COLO829 (cell line): ENCODE measurements at places on chromosomes 16 and 17.

DNA sequence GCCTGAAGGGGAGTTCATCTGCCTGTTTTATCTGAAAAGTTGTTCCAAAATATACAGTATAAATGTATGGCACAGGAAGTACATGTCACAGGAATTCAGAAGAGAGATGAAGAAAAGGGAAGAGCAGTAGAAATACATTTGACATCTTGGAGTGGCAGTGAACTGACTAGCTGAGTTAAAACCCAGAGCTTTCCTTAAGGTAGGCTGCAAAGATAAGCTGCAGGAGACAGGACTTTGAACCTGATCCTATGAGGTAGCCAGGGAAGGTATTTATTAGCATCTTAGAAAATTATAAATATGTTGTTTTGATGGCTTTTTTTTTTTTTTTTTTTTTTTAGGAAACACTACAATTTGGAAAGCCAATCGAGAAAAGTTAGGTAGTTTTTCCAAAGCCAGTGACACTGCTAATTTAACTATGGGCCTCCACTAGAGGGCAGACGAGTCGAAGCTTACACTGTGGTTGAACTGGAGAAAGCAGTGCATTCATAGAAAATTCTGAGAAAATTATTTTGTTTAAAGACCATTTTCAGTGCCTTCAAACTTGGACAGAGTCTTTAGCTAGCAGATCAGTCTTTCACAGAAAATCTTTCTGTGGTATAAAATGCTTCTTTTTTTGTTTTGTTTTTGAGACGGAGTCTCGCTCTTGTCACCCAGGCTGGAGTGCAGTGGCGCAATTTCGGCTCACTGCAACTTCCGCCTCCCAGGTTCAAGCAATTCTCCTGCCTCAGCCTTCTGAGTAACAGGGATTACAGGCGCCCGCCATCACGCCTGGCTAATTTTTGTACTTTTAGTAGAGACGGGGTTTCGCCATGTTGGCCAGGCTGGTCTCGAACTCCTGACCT, 122.3 kb downstream of the SSH2 start:
- peak; percentile 63 for DNase-seq

- peak; percentile 35 for DNase-seq
Observed at GRCh38 chr17:18921912-18922451, 30.0 kb upstream of the SLC5A10 start.

DNA sequence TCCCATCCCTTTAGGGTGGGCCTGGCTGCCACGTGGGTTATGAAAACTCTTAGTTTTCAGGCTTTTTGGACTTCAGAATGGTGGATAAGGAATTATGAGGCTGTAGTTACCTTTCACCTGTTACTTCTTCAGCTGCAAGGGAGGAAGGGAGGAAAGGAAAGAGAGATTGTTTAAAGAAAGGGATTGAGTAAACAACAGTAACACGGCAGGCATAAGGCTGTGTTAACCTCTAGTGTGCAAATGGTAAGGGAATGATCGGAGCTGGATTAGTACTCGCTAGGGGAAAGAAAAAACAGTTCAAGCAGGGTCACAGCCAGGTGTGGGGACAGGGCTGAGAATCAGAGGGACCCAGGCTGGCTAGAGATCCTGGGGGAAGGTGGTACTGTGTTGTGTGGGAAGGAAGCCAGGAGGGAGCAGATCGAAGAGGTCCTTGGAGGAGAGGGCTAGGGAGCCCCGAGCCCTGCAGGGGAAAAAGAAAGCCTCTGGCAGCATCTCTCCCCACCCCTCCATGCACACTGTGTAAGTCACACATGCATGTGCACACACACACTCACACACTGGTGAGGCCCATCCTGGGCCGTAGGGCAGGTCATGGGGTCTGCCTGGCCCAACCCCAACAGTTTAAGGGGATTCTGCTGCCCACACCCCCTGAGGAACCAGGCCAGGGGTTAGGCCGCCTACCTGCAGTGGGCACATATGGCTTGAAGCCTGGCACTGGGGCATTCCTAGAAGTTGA, 49.7 kb downstream of the SNX20 start:
- no peak for DNase-seq

DNA sequence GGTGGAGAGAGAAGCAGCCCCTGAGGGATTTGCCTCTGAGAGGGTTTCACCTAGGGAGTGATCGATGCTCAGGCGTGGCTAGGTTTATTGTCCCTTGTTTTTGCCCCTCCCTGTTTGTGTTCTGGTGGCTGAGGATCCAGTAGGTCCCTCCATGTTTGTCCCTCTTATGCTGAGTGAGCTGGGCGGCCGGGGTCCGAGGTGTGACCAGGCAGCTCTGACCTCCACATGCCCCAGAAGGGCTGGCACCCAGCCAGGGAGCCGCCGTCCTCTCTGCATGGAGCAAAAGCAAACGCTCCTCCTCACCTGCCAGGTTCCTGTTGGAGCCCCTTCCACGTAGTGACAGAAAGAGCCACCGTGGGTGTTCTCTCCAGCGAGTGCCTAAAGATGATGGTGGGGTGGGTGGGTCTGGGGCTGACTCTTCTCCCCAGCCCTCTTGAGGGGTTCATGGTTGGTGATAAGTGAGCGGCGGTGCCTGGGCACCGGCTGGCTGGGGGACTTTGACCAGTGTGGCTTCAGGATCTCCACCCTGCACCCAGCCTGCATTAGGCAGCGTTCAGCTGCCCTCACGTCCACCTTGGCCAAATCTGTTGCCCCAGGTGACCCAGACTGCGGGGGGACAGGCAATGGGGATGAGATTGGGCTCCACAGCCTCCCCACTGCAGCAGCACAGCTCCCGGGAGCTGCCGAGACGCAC, 14.1 kb upstream of the NUDT16L1 start:
- DNase-seq = no peak

- no peak for DNase-seq
Observed at GRCh38 chr16:82651921-82652601, 25.3 kb downstream of the CDH13 start.

- no peak for DNase-seq
Observed at GRCh38 chr17:48378708-48379392, 51.2 kb downstream of the SKAP1 start.

DNA sequence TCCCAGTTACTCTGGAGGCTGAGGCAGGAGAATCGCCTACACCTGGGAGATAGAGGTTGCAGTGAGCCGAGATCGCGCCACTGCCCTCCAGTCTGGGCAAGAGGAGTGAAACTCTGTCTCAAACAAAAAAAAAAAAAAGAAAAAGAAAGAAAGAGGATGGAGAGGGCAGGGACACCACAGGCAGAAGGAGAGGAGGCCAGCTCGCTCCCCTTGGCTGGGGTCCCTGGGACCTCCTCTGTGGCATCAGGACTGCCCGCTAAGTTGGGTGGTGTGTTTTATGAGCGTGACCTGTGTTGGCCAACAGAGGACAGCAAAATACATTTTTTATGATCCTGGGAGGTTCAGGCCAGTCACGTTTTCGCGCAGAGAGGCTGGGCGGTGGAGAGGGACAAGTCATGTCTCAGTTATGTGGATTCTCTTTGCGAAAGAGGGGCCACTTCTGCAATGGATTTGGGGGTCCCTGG, 229.6 kb downstream of the MRTFB start:
- DNase-seq = peak; percentile 58

DNA sequence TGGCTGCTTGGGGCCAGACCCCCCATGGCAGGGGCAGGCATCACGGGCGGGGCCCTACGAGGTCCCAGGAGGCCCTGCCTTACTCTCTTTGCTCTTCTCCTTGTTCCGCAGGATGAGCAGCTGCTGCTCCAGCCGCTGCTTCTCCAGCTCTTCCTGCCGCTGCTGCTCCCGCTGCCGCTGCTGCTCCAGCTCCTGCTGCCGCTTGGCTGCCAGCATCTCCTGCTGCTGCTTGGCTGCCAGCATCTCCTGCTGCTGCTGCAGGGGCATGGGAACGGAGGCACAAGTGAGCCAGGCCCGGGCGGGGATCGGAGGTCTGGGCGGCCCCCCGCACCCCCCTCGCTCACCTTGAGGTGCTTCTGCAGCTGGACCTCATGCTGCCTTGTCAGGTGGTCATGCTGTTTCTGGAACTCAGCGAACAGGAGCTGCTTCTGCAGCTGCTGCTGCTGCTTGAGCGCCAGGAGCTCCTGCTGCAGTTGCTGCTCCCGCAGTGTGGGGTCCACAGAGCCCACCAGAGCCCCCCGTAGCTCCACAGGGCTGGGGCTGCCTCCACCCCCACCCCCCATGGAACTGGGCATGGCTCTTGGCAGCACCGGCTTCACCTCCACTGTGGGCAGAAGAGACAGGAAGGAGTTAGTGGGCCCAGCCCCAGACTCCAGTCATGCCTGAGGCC, 22.8 kb downstream of the G6PC3 start:
- no peak for DNase-seq

GRCh38 chr16:83968306-83968851, 335 bp downstream of the NECAB2 start:
- no peak for DNase-seq

GRCh38 chr17:4038076-4038475, 73.8 kb upstream of the ATP2A3 start:
- no peak for DNase-seq

DNA sequence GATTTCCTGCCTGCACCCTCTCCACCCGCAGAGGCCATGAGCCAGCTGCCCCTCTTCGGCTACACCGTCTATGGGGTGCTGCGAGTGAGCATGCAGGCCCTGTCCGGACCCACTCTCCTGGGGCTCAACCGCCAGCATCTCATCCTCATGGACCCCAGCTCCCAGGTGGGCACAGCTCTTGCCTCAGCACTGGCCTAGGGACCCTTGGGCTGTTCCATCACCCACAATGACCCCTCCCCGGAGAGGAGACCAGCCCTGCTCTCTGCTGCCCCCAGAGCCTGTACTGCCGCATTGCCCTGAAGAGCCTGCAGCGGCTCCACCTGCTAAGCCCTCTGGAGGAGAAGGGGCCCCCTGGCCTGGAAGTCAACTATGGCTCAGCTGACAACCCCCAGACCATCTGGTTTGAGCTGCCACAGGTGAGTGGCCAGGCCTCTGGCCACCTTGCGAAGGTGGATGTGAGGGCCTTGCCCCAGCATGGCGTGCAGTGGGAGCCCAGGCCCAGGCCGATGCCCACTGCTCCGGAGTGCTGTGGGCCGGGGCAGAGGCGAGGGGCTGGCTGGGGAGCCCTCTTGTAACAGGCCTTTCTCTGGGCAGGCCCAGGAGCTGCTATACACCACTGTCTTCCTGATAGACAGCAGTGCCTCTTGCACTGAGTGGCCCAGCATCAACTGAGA, 7.3 kb upstream of the SMIM5 start:
- DNase-seq = peak; percentile 13

- DNase-seq = no peak
Observed at GRCh38 chr17:38719943-38720641, 10.0 kb upstream of the CISD3 start.

DNA sequence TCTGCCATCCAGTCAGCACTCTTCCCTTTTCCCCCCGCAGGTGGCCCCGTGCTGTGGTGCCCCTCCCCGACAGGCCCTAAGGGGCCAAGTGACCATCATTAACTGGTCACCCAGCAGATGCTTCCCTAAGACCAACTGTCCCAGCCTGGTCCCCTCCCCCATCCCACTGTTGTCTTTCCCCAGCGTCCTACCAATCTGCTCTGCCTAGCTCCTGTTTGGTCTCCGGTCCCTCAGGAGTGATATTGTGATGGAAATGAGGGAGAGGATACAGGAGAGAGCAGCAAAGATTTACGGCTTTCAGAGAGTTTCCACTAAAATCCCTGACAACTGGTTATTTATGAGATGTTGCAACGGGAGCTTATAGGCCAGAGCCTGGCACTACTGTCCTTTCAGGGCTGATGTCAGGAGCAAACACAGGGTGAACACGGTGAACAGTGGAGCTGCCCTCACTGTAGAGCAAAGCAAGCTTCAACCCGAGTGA, 1.4 kb upstream of the TTLL6 start:
- no peak for DNase-seq

DNA sequence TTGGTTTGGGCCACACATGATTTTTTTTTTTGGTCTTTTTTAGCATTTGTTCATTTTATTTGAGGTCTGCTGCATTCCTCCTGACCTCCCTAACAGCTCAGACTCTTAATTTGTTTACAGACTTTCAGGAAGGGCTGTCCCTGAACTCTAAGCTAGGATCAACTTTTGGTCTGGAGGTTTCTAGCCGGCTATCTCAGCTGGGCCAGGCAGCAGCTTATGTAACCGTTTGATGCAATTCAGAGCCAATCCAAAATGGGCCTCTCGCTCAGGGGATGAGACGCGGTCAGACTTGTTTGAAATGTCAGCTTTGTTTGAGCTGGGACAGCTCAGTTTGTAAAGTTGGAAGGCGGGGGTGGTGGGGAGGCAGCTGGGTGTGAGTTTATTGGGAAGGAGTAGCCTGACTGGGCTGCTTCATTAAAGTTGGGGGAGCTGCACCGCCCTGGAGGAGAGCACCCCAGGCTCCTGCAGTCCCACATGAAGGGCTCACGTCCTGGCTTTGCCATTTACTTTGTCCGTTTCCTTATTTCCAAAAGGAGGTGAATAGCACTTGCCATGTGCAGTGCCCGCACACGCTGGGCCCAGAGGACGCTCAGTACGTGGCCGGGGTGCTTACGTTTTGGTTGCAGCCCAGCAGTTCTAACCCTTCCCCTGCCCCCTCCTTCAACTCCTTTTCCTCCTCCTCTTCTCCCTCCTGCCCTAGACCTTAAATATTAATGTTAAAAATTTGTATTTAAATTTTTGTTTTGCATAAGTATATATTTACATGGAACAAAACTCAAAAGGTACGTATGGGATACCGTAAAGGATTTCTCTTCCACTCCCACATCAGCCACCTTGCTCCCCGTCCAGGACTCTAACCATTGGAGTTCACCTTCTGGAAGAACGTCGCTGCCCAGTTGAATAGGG, 121.2 kb downstream of the SNX29 start:
- peak; percentile 57 for DNase-seq

DNA sequence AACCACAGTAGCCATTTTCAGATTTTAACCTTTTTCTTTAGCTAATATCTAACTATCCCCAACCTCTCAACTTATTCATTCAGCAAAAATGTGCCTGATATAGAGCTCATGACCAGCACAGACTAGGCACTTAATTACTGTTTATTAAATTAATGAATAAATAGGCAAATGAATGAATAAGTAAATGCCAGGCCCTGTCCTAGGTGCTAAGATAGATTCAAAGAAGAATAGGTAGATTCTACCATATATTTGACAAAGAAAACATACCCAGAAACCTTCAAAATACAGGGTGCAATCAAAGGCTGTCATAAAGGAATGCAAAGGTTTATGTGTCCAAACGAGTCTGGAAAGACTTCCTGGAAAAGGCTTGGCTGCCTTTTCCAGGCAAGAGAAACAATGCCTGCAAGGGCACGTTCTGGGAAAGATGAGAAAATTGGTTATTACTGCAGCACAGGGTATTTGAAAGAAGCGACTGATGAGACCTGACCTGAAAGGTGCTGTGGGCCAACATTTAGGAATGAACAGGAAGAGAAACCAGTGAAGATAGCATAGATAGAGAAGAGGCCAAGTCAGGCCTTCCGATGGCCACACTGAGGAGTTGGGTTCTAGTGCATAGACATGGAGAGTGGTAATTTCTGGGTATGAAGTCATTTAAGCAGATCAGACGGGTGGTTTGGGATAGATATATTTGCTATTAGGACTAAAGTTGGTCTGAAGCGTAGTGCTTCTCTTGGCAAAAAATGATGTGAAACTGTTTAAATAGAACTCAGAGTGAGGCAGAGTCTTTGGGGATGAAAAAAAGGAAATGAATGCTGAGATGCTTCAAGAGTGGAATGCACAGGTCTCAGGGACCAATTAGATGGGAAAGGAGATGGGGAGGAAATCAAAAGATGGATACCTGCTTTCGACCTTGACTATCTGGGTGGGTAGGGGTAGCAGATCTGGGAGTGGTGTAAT, 11.4 kb upstream of the CCL2 start:
- DNase-seq = no peak
